ENCODE measurements at places on chromosomes 6 and 20. TPM values are rescaled to one million over a fixed set of nuclear protein-coding genes. Genes with fewer than 3 reads are reported as not detected.

CHMP4B gene
- total RNA-seq: 87.4 TPM

CCHCR1 gene
- total RNA-seq: 33.6 TPM

DEFB110 gene
- total RNA-seq: not detected

FAM83C gene
- total RNA-seq: not detected

DDO gene
- total RNA-seq: not detected

TRAPPC3L gene
- not detected for total RNA-seq

NKAPL gene
- not detected for total RNA-seq

PTCRA gene
- total RNA-seq: not detected

GRM1 gene
- total RNA-seq: not detected

PPP1R3G gene
- total RNA-seq: 0.25 TPM

AURKA gene
- total RNA-seq: 100 TPM

CLDN20 gene
- total RNA-seq: not detected

TGM2 gene
- 23.4 TPM for total RNA-seq

WFDC5 gene
- not detected for total RNA-seq

C6orf15 gene
- not detected for total RNA-seq

DDX43 gene
- total RNA-seq: not detected

MCCD1 gene
- total RNA-seq: not detected

RAMACL gene
- 8.0 TPM for total RNA-seq

BTNL2 gene
- not detected for total RNA-seq

RBCK1 gene
- 52.4 TPM for total RNA-seq

LTA gene
- not detected for total RNA-seq

RNF182 gene
- total RNA-seq: 1.9 TPM

OTOR gene
- total RNA-seq: not detected

MAP1LC3A gene
- total RNA-seq: not detected

VIP gene
- total RNA-seq: not detected

MAN1A1 gene
- not detected for total RNA-seq

All from G401 (cell line).